ENCODE measurements at places on chromosomes 5 and 9.
A peak's percentile ranks its signal among the peaks of the same experiment; 100 is the strongest.

- DNase-seq, result no peak
Measured at GRCh38 chr5:115389799-115390382, 93.4 kb upstream of the CCDC112 start.

GRCh38 chr9:113164536-113165300, 13.9 kb downstream of the SLC31A2 start:
- DNase-seq, result peak; percentile 50

GRCh38 chr5:178483620-178484019, 106.6 kb downstream of the COL23A1 start:
- no peak for DNase-seq

GRCh38 chr5:138705567-138705966, 47.7 kb upstream of the CTNNA1 start:
- DNase-seq, result no peak

- DNase-seq, result peak; percentile 40
Measured at GRCh38 chr9:23682891-23683431, 143.1 kb downstream of the ELAVL2 start.

- DNase-seq, result peak; percentile 49
Measured at GRCh38 chr9:70951749-70952727, 169.4 kb downstream of the TRPM3 start.

DNA sequence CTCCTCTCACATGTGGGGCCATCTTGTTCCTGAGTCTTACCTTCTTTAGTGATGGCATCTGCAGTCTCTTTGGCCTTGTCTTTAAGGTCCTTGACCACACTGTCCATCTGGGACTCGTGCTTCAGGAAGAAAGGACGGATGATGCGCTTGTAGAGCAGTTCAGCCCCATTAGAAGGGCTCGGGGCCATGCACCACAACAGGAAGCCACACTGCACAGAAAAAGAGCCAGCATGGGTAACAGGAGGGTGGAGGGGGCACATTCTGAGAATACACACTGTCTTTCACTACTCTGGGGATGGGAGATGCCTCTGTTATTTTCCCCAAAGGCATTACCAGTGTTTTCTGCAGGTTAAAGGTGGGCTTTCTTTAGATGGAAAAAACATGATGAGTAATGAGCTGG, 25.9 kb downstream of the SRP19 start:
- DNase-seq, result no peak

GRCh38 chr9:16598316-16598715, 272.2 kb downstream of the BNC2 start:
- peak; percentile 60 for DNase-seq

GRCh38 chr5:42666869-42667268, 89.7 kb upstream of the CCDC152 start:
- no peak for DNase-seq

DNA sequence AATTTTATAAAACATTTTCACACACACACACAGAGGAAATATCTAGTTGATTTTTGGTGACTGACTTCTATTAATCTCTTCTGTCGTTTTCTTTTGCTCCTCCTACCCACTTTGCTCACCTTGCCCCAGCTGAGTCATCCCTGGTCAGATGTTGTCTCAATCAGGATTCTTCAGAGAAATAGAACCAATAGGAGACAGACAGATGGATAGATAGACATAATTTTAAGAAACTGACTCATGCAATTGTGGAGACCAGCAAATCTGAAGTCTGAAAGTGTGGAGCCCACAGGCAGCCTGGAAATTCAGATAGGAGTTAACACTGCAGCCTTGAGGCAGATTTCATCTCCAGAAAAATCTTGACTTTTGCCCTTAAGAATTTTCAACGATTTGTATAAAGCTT, 37.0 kb upstream of the PIK3R1 start:
- DNase-seq, result peak; percentile 55

DNA sequence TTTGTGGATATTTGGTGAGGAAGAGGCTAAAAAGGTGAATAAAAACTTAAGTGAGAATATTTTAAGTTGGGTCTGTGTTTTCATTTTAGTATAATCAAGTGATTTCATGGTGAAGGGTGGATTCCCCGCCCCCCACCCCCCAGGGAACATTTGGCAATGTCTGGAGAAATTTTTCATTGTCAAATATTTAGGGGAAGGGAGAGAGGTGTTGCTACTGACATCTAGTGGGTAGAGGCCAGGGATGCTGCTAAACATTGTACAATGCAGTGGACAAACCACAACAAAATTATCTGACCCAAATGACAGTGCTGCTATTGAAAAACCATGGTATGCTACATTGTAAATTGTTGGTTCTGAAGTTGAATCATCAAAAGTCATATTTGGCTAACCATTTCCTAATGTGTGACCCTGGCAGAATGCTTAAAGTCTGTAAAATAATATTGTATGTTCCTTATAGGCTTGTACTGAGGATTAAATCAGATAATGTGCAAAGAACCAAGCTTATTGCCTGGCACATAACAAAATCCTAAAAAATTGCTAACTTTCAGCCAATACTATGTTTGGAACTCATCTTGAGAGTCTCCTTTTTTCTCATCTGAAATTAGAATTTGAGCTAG, 5.6 kb downstream of the C5orf24 start:
- peak; percentile 18 for DNase-seq

DNA sequence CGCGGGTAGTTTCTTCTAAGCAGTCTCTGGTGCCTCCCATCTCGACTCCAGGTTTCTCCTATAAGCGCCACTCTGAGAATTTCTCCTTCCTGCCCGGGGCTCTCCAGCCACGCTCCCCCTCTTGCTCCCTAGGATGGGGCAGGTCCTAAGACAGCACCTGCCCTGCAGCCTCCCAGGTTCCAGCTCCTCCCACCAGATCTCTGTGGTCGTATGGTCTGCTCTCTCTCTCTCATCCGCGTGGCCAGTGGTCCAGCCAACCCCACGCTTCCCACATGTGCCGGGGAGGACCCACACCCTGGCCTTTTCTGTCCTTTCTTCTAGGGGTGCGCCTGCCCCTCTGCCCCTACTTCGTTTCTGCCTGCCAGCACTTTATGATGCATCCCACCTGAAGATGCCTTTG, 40.5 kb downstream of the MVB12B start:
- DNase-seq, result no peak

- no peak for DNase-seq
Measured at GRCh38 chr5:29942089-29942488, 1251.4 kb upstream of the CDH6 start.

DNA sequence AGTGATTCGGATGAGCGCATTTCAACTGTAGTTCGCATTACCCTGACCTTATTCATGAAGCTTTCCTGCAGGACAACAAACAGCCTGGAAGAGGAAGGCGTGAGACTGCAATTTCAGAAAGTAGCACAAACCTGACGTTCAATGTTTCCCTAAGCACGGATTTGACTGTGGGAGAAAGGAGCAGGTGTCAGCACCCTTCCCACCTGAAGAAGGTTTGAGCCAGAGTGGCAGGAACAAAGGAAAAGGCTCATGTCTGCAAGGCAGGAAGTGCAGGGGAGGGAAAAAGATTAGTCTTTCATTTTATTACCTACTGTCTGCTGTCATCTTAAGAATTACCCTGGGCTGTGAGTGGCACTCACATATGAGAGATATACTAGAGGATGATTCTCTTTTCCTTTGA, 114.0 kb downstream of the MED10 start:
- no peak for DNase-seq

DNA sequence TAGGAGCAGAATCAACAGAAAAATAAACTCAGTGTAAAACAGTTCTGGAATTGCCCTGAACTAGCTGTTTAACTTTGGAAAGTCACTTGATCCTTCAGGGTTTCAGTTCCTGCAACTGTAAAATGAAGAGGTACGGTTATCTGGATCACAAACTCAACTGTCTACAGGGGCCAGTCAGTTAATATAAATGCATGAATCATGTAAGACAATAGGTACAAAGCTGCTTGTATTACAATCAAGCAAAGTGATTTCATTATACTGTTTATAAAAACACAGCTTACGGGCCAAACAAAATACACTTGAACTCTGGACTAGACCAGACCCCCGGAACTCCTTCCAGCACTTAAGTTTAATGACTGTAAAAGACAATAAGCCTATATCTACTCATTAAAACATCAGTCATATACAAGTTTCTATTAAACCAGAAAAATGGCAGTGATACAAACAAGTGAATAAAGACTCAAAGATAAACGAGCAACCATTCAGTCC, 73.0 kb downstream of the MRPS27 start:
- peak; percentile 74 for DNase-seq

GRCh38 chr5:73482383-73483136, 15.7 kb upstream of the BTF3 start:
- peak; percentile 79 for DNase-seq

DNA sequence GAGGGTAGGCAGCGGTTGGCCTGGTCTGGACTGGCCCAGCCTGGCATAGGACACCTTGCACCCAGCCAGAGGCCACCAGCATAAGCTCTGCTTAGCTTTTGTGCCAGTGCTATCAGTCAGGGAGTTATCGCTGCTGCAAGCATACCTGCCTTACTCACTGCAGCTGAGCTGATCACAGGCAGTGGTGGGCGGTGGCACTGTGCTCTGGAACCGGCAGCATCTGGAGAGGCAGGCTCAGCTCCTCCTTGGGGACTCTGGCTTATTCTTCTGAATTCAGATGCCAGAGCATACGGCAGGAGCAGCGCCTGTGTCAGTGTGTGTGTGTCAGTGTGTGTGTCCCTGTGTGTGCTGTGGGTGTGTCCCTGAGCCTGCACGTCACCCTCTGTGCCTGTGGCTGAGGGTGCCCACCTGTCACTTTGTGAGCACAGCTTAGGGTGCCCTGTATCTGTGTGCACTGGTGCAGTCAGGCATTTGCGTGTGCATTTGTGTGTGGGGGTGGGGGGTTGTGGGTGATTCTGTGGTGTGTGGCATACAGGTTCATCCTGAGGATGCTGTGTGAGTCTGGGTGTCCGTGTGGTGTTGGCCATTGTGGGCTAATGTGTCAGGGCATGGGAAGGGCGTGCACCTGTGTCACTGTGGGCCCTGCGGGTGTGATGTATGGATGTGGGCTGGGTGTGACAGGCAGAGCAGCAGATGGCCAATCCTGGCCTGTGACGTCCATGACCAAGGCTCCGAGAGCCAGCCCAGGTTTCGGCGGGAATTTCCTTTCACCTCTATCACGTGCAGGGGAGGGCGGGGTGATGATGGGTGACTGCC, 23.5 kb downstream of the LMX1B start:
- DNase-seq, result no peak

DNA sequence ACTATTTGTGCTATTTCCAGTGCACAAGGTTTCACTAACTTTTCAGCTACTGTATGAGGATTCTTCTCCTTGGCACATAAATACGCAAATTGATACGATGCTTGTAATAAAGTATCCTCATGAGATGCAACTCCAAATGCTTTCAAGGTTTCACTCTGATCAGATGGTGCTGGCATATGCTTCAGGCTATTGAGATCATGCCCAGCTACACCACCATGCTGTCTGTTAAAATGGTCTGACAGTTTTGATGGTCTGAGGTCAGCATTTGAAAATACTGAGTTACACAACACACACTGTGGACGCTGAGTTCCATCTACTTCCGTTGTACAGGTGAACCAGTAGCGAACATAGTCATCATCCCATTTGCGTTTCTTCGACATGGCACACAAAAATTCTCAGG, 4.7 kb downstream of the FAM200C start:
- DNase-seq, result no peak

DNA sequence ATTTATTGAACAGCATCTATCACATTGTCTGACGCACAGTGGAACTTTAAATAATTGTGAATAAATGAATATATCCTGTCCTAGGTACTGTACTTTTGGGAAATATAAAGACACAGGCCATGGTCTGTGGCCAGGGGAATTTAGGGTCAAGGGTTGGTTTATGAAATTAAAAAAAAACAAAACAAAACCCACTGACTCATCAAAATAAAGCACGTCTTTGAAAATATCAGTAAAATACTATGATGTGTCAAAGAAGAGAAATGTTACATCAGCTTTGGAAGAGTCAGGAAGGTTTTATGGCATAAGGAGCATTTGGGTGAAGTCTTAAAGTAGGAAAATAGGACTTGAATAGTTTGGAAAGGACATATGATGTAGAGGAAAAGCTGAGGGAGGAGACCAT, 70.5 kb downstream of the ZNF462 start:
- DNase-seq, result no peak

DNA sequence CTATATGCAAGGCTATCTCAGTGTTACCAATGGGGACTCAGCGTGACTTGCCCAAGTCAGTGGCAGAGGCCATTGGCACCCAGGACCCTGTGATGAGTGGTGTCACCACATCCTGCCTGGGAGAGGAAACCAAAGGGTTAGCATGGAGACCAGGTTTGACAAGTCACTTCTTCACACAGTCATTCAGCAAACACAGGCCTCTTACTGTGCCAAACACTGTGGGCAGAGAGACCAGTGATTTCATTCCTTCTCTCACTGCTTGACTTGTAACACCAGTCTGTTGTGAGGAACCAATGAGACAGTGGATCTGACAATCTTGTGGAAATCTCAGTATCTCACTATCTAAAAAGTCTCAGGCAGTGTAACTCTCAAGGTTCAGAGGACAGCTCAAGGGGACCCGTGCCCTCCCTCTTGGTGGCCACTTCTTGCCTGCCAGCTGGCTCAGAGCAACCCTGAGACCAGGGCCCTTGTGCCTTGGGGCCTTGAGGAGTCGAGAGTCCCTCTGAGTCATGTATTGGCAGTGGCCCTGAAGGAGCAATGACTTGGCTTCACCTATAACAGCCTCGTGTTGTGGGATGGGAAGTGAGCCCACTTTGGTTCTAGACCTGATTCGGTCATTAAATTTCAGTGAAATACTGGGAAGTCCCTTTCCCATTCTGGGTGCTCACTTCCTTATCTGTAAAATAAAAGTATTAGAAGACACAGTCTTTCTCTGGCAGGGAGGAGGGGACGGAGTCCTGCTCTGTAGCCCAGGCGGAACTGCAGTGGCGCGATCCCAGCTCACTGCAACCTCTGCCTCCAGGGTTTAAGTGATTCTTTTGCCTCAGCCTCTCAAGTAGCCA, 1.6 kb downstream of the FABP6 start:
- peak; percentile 77 for DNase-seq

- peak; percentile 95 for DNase-seq
Measured at GRCh38 chr5:150637245-150638052, 3.0 kb upstream of the SYNPO start.

- peak; percentile 10 for DNase-seq
Measured at GRCh38 chr5:148807851-148808250, 18.6 kb upstream of the ADRB2 start.

DNA sequence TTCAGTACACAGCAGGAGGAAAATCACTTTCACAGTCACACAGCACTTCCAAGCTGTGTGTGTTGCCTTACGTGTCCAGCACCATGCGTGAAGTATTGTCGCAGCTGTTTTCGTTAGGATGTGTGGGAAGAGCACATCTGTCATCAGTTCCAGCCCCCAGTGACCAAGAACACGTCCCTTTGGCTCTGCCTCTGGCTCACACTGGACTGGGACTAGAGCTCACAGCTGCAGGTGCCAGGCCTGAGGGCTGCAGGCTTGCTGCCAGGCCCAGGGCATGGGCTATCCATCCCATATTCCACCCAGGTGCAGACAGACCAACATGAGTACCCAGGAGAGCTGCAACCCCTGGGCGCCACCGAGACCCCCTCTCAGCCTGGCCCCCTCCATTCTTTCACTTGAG, 60.5 kb upstream of the ANKRD33B start:
- DNase-seq, result no peak

Measured in astrocyte (in vitro differentiated cells and primary cell).